ENCODE measurements at places on chromosomes 3 and 15.

GRCh38 chr3:67377299-67377698 is 277.1 kb downstream of the SUCLG2 start:
- no peak for DNase-seq

- DNase-seq: no peak
These were observed 24.4 kb upstream of the OCA2 start for GRCh38 chr15:28123408-28124023.

DNA sequence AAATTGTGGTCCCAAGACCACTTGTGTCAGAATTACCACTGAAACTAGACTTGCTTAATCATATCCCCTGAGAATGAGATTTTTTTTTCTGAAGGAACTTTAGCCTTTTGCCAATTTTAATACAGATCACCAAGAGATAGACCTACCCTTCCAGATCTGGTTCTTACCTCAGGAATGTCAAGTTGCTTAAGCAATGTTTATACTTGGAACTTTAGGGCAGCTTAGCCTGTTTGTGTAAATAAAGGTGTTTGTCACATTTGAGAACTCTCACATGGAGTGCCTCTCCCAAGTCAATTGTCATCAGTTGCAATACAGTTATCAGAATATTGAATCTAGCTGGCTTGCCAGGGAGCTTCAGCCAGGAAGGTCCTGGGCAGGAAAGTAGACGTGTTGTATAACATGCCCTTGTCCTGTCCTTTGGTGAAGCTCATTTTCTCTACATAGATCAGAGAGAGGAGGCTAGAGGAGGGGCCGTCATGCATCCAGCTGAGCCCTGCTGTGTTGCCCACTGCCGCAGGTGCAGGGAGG is 3.9 kb downstream of the GPD1L start:
- DNase-seq: no peak

- DNase-seq: no peak
These were observed 397.4 kb upstream of the AZI2 start for GRCh38 chr3:28745916-28746617.

DNA sequence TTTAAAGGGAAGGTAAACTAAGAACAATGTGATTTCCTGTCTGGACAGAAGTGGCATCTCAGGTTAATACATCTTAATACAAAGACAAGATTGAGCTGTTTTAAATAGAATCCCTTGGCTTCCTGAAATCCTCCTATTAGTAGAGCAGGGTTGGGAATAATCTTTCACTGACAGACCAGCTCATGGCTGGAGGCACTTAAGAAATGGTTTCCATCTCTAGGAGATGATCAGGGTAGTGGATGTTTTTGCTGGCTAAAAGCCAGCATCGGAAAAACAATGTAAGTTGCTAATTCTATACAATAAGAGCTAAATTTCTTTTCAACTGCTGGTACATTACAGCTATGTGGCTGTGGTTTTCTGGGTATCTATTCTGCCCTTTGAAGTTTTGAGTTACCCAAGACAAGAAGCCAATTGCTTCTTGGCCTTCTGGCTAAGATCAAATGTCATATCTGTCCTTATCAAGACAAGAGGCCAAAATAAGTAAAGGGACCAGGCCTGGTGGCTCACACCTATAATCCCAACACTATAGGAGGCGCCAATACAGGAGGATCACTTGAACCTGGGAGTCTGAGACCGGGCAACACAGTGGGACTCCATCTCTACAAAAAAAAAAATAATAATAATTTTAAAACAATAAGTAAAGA is 49.6 kb downstream of the SHQ1 start:
- no peak for DNase-seq

- no peak for DNase-seq
These were observed 312.3 kb downstream of the EPHA3 start for GRCh38 chr3:89419647-89420241.

DNA sequence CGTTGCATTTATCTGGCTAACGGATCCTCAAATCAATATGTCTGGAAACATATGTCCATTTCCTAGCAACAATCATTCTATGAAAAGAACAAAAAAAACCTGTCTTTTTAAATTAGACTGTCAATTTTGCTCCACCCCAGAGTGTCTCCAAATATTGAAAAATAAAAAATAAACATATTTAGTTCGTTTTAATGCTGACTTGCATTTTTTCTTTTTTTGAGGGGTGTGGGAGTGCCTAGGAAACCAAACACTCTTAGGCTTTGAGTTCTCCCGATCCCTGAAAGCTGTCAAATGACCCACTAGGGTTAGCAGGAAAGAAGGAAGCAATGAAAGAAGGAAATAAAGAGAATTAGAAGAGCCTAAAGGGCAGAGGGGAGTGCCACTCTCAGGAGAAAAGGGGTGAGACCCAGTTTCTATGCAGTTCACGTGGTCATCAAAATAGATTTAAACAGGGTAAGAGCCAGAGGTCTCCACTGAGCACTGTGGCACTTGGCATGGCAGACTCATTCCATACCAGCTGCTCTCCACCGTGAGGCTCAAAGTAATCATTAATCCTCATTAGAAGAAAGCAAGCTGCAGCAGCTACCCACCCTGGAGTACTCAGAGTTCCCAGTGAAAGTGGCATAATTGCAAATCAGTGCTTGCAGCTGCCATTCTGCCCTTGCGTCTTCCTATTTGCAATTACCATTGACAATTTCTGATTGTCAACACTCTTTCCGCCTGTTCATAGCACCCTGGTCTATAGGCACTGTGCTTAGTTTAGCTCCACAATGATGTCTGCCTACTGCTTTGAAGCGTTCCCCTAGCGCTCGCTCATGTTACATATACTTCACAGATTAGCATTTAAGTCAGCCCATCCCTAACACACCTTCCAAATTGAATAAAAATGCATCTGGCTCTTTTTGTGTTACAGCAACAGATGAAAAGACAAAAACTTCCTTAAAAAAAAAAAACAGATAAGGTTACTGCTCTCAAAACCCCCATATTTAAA is 32.3 kb downstream of the PDZRN3 start:
- no peak for DNase-seq

DNA sequence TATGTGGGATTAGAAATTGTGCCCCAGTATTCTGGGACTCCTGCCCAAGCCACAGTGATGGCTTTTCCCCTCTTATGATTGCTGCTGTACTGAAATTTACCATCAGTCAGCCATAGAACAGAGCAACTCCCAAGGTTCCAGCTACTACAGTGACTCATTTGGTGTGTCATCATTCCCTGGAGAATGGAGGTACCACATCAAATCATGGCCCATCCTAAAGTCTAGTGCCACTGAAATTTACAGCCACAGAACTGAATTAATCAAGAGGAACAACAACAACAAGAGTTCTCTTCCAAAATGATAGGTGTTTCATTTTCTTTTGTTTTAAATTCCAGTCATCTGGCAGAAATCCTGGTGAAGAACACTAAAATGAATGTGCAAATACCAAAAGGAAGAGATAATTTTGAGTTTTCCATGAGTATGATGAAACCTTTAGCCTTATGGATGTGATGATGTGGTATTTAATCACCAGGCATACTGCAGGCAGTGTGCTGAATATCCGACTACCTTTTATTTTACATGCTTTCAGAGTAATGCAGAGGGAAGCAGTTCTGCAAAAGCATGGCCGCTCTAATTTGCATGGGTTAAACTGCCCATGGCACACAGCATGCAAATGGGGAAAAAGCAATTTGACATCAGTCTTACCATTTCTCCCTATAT is 75.6 kb upstream of the SLC2A2 start:
- no peak for DNase-seq

DNA sequence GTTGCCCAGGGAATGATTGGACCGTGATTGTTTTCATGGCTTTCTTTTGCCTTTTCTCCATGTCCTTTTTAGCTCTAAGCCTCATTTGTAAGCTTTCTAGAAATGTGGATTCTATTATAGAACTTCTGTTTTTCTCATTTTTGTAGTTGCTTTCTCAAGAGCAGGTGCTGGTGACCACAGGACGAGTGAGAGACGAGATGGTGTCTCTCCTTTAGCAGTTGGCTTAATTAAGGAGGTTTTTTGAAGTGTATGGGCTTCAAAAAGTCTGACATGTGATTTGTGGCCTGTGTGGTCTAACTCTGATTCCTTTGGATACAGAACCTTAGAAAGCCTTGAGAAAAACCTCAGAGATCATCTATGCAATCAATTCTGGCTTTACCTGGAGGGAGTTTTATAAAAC is 292.8 kb downstream of the LPP start:
- DNase-seq: no peak

- DNase-seq: no peak
These were observed 52.6 kb downstream of the AGTR1 start for GRCh38 chr3:148750296-148750695.

- no peak for DNase-seq
These were observed 790 bp downstream of the LAMP3 start for GRCh38 chr3:183161552-183162336.

DNA sequence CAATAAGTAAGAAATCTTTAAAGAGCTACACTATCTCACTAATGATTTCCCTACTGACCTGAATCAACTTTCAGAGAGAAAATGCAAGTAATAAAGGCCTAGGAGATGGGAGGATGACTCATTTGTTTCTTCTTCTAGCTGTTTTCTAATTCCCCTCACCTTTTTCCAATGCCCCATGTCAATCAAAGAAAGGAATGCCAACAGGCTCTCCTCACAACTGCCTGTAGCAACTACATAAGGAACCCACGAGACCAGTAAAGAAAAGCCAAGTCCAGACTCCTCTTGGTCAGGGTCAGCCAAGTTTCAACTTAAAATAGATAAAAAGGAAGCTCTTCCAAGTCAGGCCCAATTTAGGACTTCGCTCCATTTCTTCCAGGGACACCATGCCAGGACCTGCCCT is 201.9 kb downstream of the TNIK start:
- no peak for DNase-seq

GRCh38 chr15:77548589-77549557 is 83.8 kb downstream of the LINGO1 start:
- no peak for DNase-seq

GRCh38 chr3:34212656-34213055 is 414.2 kb downstream of the PDCD6IP start:
- no peak for DNase-seq

- DNase-seq: no peak
These were observed 998.6 kb upstream of the EPHA6 start for GRCh38 chr3:95815828-95816227.

DNA sequence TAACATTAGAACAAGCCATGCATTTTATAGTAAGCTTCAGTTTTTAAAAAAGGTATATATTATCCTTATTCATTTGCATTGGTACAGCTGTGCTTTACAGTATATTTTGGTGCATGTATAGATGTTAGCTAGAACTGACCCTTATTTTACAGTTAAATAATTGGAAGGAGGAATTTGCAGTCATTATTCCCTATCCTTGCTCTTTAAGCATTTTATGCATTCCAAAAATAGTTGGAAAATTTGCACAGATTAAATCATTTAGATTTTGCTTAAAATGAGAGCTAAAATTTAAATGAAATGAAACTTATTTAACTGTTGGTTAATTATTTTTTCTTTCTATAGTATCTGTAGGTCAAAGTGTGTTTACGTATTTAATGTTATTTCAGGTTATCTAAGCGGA is 667.1 kb downstream of the NAALADL2 start:
- no peak for DNase-seq

DNA sequence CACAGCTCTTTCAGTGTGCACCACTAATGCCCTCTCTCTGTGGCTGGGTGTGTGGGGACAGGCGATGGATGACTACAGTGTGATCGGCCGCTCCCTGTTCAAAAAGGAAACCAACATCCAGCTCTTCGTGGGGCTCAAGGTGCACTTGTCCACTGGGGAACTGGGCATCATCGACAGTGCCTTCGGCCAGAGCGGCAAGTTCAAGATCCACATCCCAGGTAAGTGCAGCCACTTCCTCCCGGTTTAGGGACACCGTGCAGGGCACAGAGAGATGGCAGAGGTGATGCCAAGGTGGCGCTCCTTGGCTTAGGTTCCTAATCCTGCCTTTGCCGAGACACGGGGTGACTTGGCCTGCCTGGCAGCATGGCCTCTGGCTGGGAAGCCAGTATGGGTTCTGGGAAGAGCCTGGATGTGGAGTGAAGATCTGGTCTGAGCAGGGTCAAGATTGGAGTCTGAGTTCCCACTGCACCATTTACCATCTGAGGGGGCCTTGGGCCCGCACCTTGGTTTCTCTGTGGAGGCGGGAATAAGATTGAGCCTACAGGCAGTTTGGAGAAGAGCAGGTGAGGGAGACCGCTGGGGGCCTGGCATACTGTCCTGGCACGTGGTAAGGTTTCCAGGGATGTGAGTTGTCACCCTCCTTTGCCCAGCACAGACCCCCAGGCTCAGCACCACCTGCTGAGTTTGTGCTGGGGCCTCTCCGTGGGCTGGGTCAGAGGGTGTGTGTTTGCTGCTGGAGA is 108.4 kb downstream of the DNAJB8 start:
- no peak for DNase-seq

- no peak for DNase-seq
These were observed 34.6 kb downstream of the BTD start for GRCh38 chr3:15636028-15636709.

GRCh38 chr15:69854001-69854400 is 243.7 kb downstream of the TLE3 start:
- no peak for DNase-seq

DNA sequence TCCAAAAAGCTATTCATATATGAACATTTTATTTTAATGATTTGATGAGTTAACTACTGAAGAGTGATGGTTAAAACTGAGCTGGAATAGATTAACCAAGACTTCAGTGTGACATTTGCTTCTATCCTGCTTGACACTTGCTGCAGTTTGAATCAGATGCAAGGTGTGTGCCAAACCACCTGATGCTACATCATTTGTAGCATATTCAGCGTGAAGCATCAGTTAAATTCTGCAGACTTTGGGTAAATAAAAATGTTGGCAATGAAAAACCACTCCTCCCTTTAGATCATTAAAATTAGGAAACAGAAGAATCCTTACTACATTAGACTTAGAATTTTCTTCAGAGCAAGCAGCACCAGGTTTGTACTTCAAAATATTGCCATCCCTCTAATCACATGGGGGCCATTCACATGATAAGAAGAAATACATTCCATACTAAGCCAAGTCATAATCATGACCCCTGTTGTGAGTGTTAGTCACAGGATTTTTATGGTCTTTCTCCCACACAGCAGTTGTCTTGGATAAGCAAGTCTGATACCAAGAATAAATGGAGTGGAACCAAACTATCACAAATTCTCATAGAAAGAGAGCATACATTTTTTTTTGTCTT is 160.7 kb upstream of the TNIK start:
- no peak for DNase-seq

DNA sequence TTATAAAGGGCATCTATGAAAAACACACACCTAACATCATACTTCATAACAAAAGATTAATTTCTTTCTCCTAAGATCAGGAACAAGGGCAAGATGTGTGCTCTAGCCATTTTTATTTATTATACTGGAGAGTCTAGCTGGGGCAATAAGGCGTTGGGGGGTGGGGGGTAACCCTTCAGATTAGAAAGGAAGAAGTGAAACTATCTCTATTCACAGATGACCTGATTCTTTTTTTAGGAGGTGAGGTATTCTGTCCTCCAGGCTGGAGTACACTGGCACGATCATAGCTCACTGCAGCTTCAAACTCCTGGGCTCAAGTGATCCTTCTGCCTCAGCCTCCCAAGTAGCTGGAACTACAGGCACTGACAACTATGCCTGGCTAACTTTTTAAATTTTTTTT is 89.5 kb upstream of the MANF start:
- no peak for DNase-seq

DNA sequence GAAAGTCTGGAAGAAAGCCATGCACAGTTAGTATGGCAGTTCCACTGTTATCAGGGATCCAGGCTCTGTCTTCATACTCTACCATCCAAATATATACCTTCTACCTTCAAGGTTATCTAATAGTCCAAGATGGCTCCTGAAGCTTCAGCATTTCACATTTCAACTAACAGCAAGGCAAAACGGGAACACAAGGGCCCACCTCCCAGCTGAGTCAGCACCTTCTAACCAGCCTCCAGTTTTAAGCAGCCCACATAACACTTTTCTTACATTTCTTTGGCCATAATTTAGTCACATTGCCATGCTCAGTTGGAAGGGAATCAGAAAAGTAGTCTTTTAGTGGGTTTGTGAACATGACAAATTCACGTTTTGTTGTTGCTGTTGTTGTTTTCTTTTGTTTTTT is 15.4 kb upstream of the MSL2 start:
- DNase-seq: no peak

Measured in stimulated activated CD8-positive, alpha-beta memory T cell treated with anti-CD3 and anti-CD28 coated beads, Interleukin-15, amount 100 ng/mL, for 24 hours (primary cell).